Activated naive CD4-positive, alpha-beta T cell treated with anti-CD3 and anti-CD28 coated beads, Interleukin-2, amount 50 U/mL, for 72 hours (primary cell): ENCODE measurements at places on chromosomes 3 and 15. TPM values are rescaled to one million over a fixed set of nuclear protein-coding genes. Genes with fewer than 3 reads are reported as not detected.

Gene ZBTB20
- total RNA-seq = 10.8 TPM

Gene CSTA
- total RNA-seq = not detected

Gene DIPK2A
- total RNA-seq = 7.8 TPM

Gene CP
- total RNA-seq = not detected

Gene LRTM1
- total RNA-seq = not detected

Gene PRSS50
- not detected for total RNA-seq

Gene C2CD4A
- 0.14 TPM for total RNA-seq
